ENCODE measurements at places on chromosomes 3 and 15. TPM values are rescaled to one million over a fixed set of nuclear protein-coding genes. Genes with fewer than 3 reads are reported as not detected.

GRCh38 chr3:62201438-62202035 is 171.8 kb downstream of the FEZF2 start:
- H3K4me3 ChIP-seq = no peak overlapping the region
- H3K27me3 ChIP-seq = no peaks in the 10 kb centered on the region
- no peak overlapping the region for H3K27ac ChIP-seq
- no peak for DNase-seq

TM4SF4 gene
- total RNA-seq = not detected

GRCh38 chr3:43531835-43532234 is 90.0 kb downstream of the ANO10 start:
- no peak overlapping the region for H3K27ac ChIP-seq
- DNase-seq = no peak
- H3K4me1 ChIP-seq = peaks cover 2% of the 10 kb centered on the region
- no peak overlapping the region for H3K4me3 ChIP-seq
- H3K27me3 ChIP-seq = no peaks in the 10 kb centered on the region

NCK1 gene
- 50.8 TPM for total RNA-seq

DNA sequence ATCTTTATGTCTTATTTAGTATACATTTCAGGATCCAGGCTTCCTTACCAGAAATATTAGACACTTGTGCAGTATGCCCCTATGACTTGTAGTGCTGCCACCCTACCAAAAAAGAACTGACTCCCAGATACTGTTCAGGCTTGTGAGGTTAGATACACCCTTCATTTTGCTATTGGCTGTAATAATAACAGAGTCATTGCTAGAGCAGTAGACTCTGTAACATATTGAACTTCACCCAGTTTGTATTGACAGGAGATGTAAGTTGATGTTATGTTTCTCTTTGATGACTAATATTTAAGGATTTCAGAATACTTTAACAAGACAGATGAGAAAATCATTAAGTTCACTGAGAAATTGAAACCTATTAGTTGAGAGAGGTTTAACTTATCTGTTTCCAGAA is 32.9 kb downstream of the RNF111 start:
- no peak overlapping the region for H3K4me3 ChIP-seq
- no peak overlapping the region for H3K27ac ChIP-seq
- peaks cover 33% of the 10 kb centered on the region for H3K36me3 ChIP-seq
- DNase-seq = no peak
- H3K27me3 ChIP-seq = no peaks in the 10 kb centered on the region

FAM81A gene
- 0.08 TPM for total RNA-seq

KBTBD13 gene
- not detected for total RNA-seq

UROC1 gene
- total RNA-seq = not detected

- peaks cover 29% of the 10 kb centered on the region for H3K4me1 ChIP-seq
- peaks cover 17% of the 10 kb centered on the region for H3K36me3 ChIP-seq
- H3K27ac ChIP-seq = peak overlapping the region; percentile 74
- H3K27me3 ChIP-seq = peaks cover 33% of the 10 kb centered on the region
- peak; percentile 47 for DNase-seq
These were observed 87.4 kb downstream of the NFKBIZ start for GRCh38 chr3:101936419-101937356.

DNA sequence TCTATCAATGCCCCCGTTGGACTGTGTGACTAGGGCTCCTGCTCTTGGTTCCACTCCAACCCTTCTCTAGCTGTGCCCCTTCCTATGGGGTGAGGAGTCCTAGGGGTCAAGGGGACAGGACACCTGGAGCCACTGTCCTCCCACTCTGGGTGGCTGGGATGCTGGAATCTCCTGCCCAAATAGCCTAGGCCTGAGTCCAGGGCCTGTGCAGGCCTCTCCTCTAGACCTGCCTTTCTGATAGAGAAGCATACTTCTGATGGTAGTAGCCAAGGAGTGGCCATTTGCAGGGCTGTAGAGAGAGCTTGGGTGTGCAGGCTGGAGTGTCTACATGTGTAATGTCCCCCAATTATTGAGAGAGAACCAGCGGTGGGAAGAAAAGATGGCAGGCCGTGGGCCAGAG is 54.2 kb downstream of the ITGA11 start:
- peaks cover 17% of the 10 kb centered on the region for H3K4me1 ChIP-seq
- no peak overlapping the region for H3K4me3 ChIP-seq
- H3K27me3 ChIP-seq = peaks cover 1% of the 10 kb centered on the region
- DNase-seq = no peak
- H3K27ac ChIP-seq = no peak overlapping the region

IL16 gene
- total RNA-seq = 200 TPM

DNA sequence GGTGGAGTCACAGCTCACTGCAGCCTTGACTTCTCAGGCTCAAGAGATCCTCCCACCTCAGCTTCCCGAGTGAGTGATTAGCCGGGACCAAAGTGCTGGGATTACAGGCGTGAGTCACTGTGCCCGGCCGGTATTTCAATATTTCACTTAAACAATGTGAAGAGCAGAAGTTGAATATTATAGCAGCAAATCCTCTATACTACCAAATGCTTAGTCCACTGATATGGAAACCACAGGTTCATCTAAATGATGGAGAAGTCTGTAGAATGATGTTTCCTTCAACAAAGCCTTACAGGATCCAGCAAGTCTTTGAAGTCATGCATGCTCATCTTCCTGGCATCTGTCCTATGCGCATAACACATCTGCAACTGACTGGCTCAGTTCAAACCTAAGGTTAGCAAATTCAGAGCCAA is 20.3 kb upstream of the UACA start:
- H3K4me1 ChIP-seq = no peaks in the 10 kb centered on the region
- no peaks in the 10 kb centered on the region for H3K36me3 ChIP-seq
- peaks cover 11% of the 10 kb centered on the region for H3K27me3 ChIP-seq
- H3K4me3 ChIP-seq = no peak overlapping the region

GRCh38 chr3:187545366-187545765 is 124.8 kb downstream of the SST start:
- no peak overlapping the region for H3K4me3 ChIP-seq
- no peak overlapping the region for H3K27ac ChIP-seq
- DNase-seq = no peak
- peaks cover 17% of the 10 kb centered on the region for H3K27me3 ChIP-seq
- no peaks in the 10 kb centered on the region for H3K36me3 ChIP-seq

DNA sequence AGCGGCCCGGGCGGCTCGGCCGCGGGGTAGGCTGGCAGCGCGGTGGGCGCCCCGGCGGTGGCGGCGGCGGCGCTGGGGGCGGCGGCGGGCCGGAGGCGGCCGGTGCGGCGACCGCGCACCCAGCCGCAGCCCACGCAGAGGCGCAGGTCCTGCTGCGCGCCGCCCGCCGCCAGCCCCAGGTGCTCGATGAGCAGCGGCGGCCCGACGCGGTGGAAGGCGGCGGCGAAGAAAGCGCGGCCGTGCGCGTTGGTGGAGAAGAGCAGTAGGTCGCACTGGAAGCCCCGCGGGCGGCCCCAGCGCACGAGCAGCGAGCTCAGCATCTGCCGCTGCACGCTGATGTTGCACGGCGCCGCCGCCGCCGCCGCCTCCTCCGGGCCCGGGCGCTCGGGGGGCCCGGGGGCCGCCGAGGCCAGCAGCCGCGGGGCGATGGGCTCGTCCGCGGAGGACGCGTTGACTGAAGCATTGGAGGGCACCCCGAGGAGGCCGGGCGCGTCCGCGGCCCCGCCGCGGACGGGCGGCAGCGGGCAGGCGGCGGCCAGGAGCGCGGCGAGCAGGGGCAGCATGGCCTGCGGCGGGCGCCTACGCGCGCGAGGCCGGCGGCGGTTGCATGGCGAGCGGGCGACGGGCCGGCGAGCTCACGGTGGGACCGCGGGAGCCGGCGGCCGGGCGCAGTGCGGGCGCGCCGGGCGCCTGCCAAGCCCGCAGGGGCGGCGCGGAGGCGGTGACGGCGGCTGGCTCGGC is 452 bp downstream of the TMEM158 start:
- no peak overlapping the region for H3K4me3 ChIP-seq
- DNase-seq = peak; percentile 39
- H3K36me3 ChIP-seq = no peaks in the 10 kb centered on the region
- H3K27me3 ChIP-seq = peaks cover 75% of the 10 kb centered on the region

SPSB4 gene
- not detected for total RNA-seq

GRCh38 chr3:194682694-194683310 is 2.9 kb upstream of the FAM43A start:
- DNase-seq = peak; percentile 71
- H3K4me1 ChIP-seq = peaks cover 45% of the 10 kb centered on the region

CEP19 gene
- 5.5 TPM for total RNA-seq

GRCh38 chr3:105401691-105402149 is 35.0 kb downstream of the ALCAM start:
- H3K27ac ChIP-seq = no peak overlapping the region
- H3K36me3 ChIP-seq = peaks cover 8% of the 10 kb centered on the region
- H3K4me3 ChIP-seq = no peak overlapping the region
- H3K4me1 ChIP-seq = no peaks in the 10 kb centered on the region
- no peaks in the 10 kb centered on the region for H3K27me3 ChIP-seq

GRCh38 chr15:65862682-65863081 is 6.6 kb upstream of the RAB11A start:
- H3K4me3 ChIP-seq = no peak overlapping the region
- DNase-seq = peak; percentile 71
- no peaks in the 10 kb centered on the region for H3K36me3 ChIP-seq
- H3K27ac ChIP-seq = no peak overlapping the region
- H3K27me3 ChIP-seq = peaks cover 2% of the 10 kb centered on the region
- H3K4me1 ChIP-seq = peaks cover 10% of the 10 kb centered on the region

- H3K27me3 ChIP-seq = no peaks in the 10 kb centered on the region
- H3K4me3 ChIP-seq = peak overlapping the region; percentile 97
- peaks cover 44% of the 10 kb centered on the region for H3K4me1 ChIP-seq
- no peak for DNase-seq
These were observed 1.9 kb downstream of the SPG11 start for GRCh38 chr15:44661576-44661975.

- H3K4me1 ChIP-seq = no peaks in the 10 kb centered on the region
- no peak overlapping the region for H3K4me3 ChIP-seq
- no peak for DNase-seq
- no peaks in the 10 kb centered on the region for H3K36me3 ChIP-seq
These were observed 17.9 kb upstream of the TM4SF1 start for GRCh38 chr3:149395107-149396089.

DNA sequence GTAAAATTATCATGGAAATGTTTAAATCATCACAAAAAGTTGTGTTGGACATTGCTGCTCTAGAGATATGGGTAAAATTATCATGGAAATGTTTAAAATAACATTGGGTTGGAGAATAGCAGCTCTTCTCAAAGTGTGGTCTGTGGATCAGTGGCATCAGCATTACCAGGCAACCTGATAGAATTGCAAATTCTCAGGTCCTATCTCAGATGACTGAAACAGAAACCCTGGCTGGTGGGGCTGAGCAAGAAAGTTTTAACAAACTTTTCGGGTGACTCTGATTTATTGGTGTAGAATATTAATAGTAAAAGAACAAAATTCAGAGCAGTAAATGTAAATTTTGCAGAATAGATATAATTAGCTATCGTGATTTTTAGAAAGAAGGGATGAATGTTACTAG is 28.9 kb downstream of the NXPE3 start:
- H3K27ac ChIP-seq = no peak overlapping the region
- H3K27me3 ChIP-seq = no peaks in the 10 kb centered on the region
- no peak for DNase-seq
- peaks cover 52% of the 10 kb centered on the region for H3K4me1 ChIP-seq
- H3K36me3 ChIP-seq = peaks cover 29% of the 10 kb centered on the region
- no peak overlapping the region for H3K4me3 ChIP-seq

PLSCR2 gene
- not detected for total RNA-seq

DNA sequence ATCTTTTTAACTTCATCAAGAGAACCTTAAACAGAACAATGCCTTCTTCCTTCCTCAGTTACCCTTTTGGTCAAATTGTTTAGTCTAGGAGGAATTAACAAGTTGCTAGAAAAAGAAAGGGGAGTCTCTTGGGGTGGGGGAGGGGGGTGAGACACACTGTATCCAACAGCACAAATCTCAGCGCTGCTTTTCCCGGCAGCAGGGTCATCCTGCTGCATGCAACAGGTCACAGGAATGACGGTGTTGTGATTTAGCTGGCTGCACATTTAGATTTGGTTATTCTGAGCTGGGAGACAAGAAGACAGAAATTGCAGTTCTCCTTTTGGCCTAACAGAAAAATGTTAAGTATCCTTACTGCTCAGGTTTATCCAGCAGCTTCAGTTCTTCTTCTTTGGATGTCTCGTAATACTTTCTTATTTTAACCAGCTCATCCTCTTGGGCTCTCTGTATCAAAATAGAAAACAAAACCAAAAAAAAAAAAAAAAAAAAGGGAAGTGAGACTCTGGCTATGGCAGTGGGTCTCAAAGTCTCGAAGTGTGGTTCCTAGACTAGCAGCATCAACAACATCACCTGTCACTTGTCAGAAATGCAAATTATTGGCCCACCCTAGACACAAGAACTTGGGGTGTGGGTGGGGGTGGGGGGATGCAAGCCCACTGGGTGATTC is 190.5 kb downstream of the GREM1 start:
- no peaks in the 10 kb centered on the region for H3K36me3 ChIP-seq
- H3K27ac ChIP-seq = no peak overlapping the region
- no peaks in the 10 kb centered on the region for H3K4me1 ChIP-seq
- no peak for DNase-seq
- no peak overlapping the region for H3K4me3 ChIP-seq

GRCh38 chr3:42092006-42092405 is 849 bp downstream of the TRAK1 start:
- H3K36me3 ChIP-seq = peaks cover 45% of the 10 kb centered on the region
- DNase-seq = no peak
- H3K27me3 ChIP-seq = no peaks in the 10 kb centered on the region
- H3K27ac ChIP-seq = no peak overlapping the region
- H3K4me1 ChIP-seq = peaks cover 37% of the 10 kb centered on the region

GRCh38 chr3:150015901-150016300 is 45.2 kb upstream of the PFN2 start:
- H3K4me1 ChIP-seq = no peaks in the 10 kb centered on the region
- H3K4me3 ChIP-seq = no peak overlapping the region
- peaks cover 3% of the 10 kb centered on the region for H3K27me3 ChIP-seq
- H3K27ac ChIP-seq = no peak overlapping the region
- no peaks in the 10 kb centered on the region for H3K36me3 ChIP-seq
- DNase-seq = no peak

FAM107A gene
- total RNA-seq = not detected

DNA sequence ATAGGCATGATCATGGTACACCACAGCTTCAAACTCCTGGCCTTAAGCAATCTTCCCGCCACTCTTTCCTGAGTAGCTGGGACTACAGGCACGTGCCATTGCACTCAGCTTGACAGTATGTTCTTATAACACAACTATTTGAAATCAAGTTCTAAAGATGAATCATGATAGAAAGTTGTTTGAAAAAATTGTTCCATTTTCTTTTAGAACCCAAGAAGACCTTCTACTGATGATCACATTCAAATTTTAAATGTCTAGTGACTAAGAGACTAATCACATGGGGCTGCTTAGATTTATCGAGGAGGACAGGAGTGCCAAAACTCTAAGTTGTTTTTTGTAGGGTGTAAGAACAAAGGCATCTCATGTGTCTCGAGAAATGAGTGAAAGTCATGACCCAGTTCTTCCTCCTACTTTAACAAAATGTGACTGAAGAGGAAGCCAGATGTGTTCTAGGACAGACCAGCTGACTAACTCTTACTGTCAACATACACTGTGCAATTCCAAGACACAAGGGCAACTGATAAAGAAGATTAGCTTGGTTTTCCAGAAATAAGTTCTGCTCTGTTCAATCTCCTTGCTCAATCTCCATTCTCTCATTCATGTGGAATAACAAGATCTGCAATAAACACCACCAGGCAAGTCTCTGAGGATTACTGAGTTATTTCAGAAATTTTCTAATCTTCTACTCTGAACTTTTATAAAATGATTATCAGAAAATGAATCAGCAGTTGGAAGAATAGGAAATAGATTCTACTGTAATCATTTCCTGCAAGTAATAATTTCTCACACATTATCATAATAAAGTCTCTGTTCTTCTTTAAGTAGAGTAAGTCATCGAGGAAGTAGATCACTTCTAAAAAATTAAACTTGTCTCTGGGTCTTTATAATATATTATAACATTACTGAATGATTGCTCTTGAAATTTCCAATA is 122.6 kb upstream of the CCNL1 start:
- no peaks in the 10 kb centered on the region for H3K4me1 ChIP-seq
- no peak for DNase-seq
- no peak overlapping the region for H3K4me3 ChIP-seq
- no peaks in the 10 kb centered on the region for H3K36me3 ChIP-seq

FOXL2NB gene
- total RNA-seq = not detected

TYRO3 gene
- 1.9 TPM for total RNA-seq
